ENCODE measurements at places on chromosomes 16 and 17. TPM values are rescaled to one million over a fixed set of nuclear protein-coding genes. Genes with fewer than 3 reads are reported as not detected.

DNA sequence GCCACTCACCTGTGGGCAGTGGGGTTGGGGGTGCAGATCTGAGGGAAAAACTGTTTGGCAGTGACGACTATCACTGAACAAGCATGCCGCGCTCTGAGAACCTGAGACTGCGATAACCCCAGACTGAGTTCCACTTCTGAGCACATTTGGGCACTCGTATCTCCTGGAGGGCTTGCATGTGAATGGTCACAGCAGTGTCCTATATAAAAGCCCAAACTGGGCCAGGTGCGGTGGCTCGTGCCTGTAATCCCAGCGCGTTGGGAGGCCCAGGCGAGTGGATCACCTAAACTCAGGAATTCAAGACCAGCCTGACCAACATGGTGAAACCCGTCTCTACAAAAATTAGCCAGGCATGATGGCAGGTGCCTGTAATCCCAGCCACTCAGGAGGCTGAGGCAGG, 18.7 kb downstream of the ATP2C2 start:
- DNase-seq = no peak

DNA sequence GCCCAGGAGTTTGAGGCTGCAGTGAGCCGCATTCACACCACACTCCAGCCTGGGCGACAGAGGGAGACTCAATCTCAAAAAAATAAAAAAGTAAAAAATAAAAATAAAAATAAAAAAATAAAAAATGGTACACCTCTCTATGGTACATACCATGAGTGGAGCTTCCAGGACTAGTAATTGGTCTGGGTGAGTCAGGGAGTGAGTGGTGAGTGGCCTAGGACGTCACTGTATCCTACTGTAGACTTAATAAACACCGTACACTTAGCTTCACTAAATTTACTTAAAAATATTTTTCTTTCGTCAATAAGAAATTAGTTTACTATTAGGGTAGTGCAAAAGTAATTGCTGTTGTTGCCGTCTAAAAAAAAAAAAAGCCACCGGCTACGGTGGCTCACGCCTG, 9.0 kb downstream of the CDH5 start:
- no peak for DNase-seq

- DNase-seq = peak; percentile 80
Measured at GRCh38 chr17:42421507-42422338, 1.3 kb downstream of the CAVIN1 start.

GRCh38 chr17:2957631-2958286, 105.6 kb downstream of the OR1D5 start:
- DNase-seq = no peak

- peak; percentile 42 for DNase-seq
Measured at GRCh38 chr17:14793237-14793636, 471.9 kb downstream of the PMP22 start.

Gene USH1G
- not detected for total RNA-seq

Measured in M059J (cell line).